ENCODE measurements at places on chromosomes 4 and X.

DNA sequence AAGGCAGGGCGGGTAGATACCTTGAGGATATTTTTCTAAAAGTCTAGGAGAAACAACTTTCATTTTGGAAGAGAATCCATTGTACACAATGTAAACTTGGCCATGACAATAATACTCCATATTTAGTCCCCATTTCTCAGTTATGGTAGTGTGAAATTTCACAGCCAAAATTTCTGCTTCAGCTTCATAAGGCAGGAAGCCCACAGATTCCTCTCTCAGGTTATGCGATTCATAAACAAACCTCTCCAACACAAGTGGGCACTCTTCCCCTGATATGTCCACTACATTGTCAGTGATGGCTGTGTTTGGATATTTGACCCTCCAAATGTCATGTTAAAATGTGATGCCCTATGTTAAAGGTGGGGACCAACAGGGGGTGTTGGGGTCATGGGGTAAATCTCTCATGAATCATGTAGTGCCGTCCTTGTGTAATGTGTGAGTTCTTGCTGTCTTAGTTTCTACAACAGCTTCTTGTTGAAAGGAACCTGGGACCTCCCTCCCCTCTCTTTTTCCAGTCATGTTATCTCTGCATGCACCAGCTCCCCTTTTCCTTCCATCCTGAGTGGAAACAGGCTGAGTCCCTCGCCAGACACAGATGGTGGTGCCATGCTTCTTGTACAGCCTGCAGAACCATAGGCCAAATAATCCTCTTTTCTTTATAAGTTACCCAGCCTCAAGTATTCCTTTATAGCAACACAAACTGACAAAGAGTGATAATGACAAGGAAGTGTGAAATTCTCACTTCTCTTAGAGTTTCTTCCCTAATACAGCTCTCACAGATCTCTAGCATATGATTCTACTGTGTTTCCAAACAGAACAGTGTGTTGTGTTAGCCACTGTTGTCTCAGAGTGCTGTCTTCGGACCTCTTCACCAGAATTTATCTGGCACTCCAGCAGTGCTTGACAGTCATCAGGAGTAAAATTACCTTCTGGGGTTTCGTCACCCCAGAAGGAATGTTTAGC, 598.4 kb upstream of the GNPDA2 start:
- no peak for DNase-seq

GRCh38 chr4:99574530-99575324, at the start of gene MTTP:
TSS of gene MTTP (plus strand) at chr4:99574824. CDS start at chr4:99574910, 86 bp downstream.
- no peak for DNase-seq

DNA sequence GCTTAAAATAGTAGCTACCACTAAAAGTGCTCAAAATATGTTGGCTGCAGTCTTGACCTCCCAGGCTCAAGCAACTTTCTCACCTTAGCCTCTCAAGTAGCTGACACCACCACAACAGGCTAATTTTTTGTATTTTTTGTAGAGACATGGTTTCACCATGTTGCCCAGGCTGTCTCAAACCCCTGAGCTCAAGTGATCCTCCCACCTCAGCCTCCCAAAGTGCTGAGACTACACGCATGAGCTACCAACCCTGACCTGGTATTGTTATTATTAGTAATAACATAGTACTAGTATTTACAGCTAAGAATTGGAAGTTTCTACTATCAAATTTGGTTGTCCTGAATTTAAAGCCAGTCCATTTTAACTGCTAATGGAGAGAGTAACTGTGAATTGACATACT, 18.0 kb downstream of the STAP1 start:
- no peak for DNase-seq

- DNase-seq: no peak
Measured at GRCh38 chr4:107740381-107740780, 20.3 kb upstream of the PAPSS1 start.

DNA sequence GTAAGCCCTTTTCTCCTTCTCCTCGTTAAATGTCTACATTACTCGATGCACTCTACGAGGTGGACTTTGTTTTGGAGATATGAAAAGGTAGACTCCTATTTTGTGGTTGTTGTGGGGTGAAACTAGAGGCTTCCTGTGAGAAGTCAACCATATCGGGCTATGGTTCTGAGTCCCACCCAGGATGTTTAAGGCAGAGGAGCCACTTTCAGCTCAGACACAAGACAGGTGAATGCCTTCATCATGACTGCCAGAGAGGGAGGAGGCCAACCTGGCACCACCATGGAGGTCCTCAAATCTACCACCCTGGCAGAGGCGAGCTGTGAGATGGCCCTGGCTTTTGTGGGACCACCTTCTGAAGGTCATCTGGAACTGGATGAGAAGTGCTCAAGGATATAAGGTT, 154.4 kb upstream of the KLF3 start:
- DNase-seq: peak; percentile 26

- DNase-seq: no peak
Measured at GRCh38 chr4:113725963-113726362, 35.6 kb downstream of the CAMK2D start.

Measured in activated T-helper 1 cell treated with Interleukin-2 at 50 U/mL for 16 hours (primary cell).